ENCODE measurements at places on chromosomes 3 and 15. TPM values are rescaled to one million over a fixed set of nuclear protein-coding genes. Genes with fewer than 3 reads are reported as not detected.

DNA sequence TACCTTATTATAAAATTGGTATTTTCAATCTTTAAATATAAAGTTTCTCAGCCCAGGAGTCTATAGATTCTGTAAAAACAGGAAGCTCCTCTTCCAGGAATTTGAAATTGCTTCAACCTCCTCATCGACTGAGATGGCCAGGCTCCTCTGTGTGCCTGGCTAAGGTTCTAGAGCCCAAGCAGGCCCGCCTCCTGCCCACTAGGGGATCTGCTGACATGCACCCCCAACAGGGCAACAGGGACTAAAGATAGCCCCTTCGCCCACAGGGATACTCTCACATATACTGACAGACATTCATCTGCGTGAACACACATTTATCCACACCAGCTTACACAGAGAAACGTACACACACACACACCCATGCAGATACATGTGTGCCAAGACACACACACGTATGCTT lies 183.1 kb upstream of the TLE3 start:
- no peak for DNase-seq

DNA sequence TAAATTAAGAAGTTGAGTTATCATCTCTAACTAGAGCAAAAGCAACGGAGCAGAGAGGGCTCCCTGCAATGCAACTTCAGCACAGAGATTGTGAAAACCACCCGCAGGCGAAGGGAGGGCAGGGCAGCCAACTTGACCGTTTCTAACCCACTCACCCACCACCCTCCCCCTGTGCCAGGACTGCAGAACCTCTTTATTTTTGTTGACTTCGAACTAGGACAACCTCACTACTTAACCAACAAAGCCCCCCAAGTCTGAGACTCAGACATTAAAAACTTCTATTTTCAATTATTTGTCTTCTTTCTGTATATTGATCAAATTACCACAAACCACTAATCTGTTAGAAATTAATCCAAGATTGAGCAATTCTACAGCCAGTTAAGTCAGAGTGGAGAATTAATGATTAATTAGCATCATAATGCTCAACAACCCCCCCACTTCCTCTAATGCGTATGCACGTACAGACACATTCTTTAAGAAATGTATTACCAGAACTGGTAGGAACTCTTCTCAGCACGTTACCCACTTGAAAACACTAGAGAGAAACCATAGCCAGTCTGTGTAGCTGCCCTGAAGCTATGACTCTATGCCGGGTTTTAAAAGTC lies 2.0 kb downstream of the MGLL start:
- no peak for DNase-seq

Gene PSMD2
- total RNA-seq, result 497 TPM

Gene DZIP1L
- not detected for total RNA-seq

- DNase-seq, result no peak
Measured at GRCh38 chr3:8210882-8211341, 290.7 kb upstream of the LMCD1 start.

DNA sequence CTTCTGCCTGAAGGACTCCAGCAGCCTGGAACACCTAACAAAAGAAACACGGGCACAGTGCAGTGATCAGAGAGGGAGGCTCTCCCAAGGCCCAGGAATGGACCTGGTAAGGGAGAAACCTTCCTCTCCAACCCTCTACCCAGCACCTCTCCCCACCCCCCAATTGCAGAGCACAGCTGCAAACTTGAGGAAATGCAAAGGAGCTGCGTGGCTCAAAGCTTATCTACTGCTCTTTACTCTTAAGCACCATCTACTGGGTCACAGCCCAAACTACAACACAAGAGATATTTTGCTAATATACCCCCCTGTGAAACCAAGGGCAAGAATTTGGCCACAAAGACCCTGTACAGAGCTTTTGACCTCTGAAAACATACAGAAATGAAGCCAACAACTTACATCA lies 328.3 kb downstream of the OXSM start:
- DNase-seq, result no peak

DNA sequence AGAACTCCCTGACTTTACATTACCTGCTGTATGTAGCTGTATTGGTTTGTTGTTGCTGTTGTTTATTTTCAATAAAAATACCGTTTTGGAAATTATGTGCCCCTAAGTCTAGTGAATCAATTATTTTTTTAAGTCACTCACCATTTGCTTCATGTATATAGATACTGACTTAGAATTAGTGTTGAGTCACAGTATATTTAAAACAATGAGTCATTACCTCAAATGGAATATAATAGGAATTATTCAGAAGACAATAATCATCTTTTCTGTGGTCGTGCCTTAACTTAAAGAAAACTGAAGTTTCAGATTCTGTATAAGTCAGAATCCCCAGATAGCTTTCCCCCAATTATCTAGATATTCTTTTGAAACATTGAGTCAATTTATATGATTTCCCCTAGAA lies 21.0 kb upstream of the ALDH1A2 start:
- DNase-seq, result no peak

DNA sequence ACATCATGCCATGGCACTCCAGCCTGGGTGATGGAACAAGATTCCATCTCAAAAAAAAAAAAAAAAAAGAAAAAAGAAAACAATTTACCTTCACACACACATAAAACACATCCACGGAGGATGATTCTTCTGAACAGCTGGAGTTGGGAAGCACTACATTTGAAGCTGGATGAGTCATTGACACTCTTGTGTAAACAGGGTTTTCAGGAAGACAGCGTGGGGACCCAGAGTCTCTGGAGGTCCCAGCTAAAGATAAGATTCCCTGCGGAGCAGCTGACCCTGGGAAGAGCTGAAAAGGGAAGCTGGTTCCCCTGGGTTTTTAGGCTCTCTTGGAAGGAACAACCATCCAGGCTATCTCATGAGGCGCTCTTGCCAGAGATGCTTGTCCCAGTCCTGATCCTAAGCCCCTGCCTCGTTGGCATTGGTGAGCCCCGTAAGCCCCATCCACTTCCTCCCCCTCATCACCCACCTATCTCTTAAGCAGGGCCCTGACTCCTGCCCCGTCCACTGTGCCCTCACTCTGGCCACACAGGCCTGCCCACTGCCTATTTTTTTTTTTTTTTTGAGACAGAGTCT lies 32.0 kb upstream of the FURIN start:
- DNase-seq, result no peak

DNA sequence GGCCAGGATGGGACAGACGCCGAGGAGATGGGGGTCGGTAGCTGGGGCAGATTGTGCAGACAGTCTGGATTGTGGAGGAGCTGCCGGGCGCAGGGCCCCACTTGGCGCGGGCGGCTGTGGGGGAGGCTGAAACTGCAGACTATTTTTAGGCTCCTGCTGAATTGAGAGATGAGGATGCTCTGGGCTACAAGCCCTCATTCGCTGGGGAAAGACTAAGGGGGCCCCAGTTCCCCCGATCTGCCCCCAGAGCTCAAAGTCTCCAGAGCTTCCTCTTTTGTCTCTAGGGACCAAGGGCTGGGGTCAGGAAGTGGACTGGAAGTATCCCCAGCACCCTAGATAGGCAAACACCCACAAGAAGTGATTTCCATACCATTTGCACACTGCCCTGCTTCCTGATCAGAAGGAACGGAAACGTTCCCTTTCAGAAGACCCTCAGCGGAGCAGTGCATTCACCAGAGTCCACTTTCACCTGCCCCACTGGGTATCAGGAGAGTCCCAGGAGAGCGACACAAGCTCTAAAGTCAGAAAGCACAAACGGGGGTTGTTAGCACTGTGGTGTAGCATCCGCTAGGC lies 29.7 kb downstream of the SEMA7A start:
- no peak for DNase-seq

Gene PLSCR5
- total RNA-seq, result not detected

DNA sequence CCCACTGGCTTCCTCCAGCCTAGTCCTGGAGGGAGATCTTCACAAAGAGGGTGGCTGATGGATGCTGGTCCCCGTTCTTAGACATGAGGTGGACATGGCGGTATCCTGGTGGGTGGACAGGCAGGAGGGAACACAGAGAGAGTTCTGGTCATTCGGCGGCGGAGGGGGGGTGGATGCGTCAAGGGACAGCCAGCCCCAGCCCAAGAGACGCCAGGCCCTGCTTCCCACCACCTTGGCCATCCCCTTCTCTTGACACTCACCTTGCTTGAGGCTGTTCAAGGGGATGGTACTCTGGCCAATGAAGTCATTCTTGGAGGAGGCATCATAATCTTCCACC lies 17.1 kb downstream of the VILL start:
- DNase-seq, result no peak

- no peak for DNase-seq
Measured at GRCh38 chr3:24315356-24315755, 179.3 kb downstream of the THRB start.

DNA sequence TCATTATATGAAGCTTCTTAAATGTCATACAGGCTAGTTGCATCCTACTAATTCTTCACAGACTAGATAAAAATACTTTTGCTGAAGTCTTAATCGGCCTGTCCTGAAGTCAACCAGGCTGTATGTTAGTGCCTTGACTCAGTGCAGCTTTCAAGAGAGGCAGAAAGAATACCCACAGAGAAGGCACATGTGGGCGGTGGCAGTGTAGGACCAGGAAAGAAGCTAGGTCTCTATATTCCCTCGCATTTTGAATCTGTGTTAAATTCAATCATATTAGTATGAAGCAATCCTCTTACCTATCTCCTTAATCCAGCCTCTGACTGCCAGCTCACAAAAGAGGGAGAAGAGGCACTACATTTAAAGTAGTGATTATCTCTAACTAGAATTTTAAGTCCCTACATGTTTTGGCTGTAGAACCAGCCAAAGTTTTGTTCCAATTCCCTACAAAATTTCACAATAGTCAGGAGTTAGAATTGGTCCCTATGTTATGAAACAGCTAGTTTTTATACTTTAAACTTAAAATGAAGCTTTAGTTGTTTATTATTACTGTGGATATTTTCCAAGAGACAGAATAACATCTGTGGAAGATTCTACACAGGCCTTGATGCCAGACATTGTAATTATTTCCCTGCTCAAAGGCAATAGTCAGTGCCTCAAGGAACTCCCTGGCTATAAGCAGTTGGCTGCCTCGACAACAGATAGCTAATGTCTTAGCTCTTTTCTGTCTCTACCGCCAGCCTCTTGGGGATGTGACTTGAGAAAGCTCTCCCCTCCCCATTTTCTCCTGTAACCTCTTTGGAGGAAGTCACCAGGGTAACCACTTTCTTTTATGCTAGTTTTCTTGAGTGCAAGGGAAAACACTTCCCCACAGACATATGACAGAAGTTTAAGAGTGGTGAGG lies 31.9 kb downstream of the CRTC3 start:
- DNase-seq, result no peak

Gene QRICH1
- 131 TPM for total RNA-seq

DNA sequence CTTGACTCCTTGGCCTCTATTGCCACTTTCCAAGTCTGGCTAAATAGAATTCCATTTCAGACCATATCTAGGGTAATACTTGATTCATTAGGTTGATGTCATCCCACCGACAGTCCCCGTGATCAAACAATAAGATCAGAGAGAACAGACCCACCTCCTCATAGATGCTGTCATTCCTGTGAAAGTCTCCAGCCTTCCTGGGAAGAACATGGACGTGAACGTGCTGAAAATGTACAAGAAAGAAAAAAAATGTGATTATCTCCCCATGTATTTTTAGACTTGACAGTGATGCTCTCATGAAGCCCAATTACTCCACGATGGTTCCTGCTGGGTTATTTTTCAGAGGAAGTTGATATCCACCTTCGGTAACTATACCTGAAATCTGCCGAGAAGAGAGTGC lies 872.4 kb upstream of the CFAP20DC start:
- no peak for DNase-seq

Gene GP5
- 0.18 TPM for total RNA-seq

DNA sequence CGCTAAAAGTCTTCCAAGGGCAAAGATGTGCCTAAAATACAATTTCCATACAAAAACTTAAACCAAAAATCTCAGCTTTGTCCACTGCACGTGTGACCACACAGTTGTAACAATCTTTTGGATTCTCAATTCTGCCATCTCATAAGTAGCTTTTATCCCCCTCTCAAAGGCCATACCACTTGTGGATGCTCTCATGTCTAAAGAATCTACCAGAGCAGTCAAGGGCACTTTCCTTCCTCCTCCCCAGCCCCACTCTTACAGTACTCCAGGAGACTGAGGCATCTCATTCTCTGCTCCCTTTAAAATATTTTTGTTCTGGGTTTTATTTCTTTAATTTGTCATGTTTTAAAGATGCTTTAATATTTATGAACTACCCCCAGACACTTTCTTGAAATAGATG lies 102.3 kb upstream of the PFN2 start:
- no peak for DNase-seq

Gene GPR160
- 2.5 TPM for total RNA-seq

DNA sequence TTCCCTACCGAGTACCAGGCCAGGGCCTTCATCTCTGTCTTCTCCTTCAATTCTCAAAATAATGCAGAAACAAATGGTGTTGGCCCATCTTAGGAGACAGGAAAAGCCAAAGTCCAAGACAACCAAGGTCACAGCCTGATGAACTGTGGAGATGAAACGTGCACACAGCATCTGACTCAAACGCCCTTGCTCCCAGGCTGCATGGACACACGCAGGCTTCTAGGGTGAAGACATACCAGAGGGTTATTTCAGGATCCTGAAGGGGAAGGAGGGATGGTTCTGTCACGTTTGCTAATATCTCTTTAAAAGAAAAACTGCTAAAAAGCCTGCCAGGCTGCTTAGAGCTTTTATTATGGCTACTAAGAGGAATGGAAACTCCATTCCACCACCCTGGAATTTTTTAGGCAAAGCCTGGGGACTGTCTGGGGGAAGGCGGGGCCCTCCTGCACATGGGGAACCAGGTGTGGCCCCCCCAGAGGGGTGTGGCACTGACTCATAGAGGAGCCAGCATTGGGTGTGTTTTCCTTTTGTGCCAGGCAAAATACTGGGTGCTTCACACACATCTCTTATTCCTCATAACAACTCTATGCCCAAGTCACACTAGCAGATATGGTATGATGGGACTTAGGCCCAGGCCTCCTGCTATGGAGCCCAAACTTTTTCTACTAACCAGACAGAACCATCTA lies 62.9 kb downstream of the UMPS start:
- no peak for DNase-seq

Gene SCAMP5
- 0.90 TPM for total RNA-seq

DNA sequence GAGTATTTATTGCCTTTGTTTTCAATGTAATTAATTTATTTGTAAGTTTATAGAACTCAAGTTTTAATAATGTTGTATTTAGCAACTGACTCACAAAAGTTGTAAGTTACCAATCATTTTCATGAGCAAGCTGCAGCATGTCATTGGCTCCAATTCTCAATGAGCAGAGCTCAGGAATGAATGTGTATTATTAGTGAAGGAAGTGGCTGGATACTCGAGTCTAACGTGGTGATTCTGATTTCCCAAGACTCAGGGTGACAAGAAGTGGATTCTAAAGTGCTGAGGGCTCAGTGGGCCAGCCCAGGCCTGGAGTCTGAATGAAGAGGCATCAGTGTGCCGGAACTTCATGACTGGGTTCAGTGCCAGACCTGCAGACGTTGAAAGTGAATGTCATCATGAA lies 39.6 kb downstream of the CLDN11 start:
- no peak for DNase-seq

Gene CKMT1A
- total RNA-seq, result not detected
